ENCODE measurements at places on chromosomes 4 and X.

DNA sequence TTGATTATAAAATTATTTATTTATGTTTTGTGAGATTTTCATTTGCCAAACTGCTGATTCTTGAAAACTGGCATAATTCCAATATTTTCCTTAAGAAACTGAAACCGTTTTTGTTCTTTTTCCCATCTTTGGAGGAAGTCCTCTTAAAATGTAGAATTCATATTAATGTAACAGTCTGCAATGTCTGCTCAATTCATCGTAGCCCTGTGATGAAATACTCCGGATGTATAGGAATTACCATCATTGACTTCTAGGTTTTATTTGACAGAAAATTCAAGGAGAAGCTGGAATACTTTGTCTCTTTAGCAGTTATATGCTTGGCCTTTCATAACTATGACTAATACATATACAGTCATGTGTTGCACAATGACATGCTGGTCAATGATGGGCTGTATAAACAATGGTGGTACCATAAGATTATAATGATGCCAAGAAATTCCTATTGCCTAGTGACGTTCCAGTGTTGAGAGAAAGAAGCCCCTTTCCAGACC lies 185.0 kb upstream of the GPRIN3 start:
- DNase-seq: no peak

GRCh38 chrX:115266300-115266699 lies 23.2 kb upstream of the LUZP4 start:
- DNase-seq: no peak

- no peak for DNase-seq
These were observed 2.7 kb downstream of the HAND2 start for GRCh38 chr4:173527103-173527891.

DNA sequence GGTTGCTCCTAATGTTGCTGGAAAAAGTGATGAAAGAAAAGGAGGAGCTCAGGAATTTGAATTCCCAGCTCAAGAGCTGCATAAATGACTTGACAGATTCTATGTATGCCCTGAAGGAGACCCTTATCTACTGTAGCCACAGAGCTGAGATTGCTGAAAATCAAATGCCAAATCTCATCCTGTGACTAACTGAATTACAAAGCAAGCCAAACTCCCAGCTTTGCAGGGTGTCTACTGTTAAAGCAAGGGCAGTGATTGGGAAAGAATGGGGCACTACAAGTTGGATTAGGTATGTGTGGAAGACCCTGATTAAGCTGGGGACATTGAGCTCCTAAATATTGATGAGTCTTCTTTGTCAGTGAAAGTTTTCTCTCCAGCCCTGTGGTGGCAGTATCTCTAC lies 20.8 kb upstream of the SMIM9 start:
- no peak for DNase-seq

GRCh38 chr4:56745042-56745441 lies 63.9 kb upstream of the HOPX start:
- DNase-seq: no peak

DNA sequence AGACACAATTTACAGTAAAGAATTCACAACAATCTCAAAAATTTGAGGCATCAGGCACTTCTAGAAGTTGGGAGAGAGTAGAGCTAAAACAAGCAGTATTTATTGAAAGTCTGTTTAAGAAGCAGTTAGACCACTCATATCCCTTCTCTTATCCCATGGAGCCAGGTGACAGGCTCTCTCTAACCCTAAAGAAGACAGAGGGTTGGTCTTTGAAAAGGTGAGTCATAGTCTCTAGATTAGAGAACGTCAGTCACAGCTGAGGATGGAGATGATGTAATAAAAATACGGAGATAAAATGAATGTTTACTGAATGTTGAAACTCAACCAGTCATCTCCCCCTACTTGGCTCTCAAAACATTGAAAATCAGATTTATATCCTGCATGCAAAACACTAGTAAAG lies 223.8 kb downstream of the CHIC2 start:
- DNase-seq: no peak

DNA sequence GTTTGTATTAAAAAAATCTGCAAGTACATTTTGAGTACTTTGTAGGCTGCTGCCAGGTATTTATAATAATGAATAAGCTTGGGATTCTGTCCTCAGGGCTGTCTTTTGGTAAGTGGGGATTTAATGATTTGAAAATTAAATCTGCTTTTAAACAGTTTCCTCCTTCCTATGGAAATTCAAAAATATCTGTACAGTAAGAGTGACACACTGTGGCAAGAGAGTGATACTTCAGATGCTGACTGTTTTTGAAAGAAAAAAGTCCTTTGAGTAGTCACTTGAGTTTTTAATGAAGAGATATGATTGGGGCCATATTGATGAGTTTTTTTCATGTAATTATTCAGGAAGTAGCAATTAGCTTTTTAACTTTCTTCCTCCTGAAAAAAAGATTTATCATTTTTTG lies 49.2 kb downstream of the SMARCAD1 start:
- peak; percentile 2 for DNase-seq

DNA sequence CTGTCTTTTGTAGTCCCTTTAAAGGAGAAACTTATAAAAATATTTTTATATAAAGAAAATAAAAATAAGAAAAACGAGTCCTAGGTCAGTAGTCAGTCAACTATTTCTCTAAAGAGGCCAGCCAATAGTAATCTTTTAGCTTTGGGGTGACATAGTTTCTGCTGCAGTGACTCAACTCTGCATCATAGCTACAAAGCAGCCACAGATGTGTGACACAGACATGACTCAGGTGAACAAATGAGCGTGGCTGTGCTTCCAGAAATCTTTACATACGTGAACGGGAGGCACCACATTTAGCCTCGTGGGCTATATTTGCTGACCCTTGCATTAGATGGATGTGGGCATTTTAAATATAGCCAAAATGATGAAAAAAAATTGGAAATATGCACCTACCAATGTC lies 1862.5 kb upstream of the TENM3 start:
- DNase-seq: no peak

- peak; percentile 71 for DNase-seq
These were observed 14.5 kb downstream of the SPACA5 start for GRCh38 chrX:48021026-48021900.

DNA sequence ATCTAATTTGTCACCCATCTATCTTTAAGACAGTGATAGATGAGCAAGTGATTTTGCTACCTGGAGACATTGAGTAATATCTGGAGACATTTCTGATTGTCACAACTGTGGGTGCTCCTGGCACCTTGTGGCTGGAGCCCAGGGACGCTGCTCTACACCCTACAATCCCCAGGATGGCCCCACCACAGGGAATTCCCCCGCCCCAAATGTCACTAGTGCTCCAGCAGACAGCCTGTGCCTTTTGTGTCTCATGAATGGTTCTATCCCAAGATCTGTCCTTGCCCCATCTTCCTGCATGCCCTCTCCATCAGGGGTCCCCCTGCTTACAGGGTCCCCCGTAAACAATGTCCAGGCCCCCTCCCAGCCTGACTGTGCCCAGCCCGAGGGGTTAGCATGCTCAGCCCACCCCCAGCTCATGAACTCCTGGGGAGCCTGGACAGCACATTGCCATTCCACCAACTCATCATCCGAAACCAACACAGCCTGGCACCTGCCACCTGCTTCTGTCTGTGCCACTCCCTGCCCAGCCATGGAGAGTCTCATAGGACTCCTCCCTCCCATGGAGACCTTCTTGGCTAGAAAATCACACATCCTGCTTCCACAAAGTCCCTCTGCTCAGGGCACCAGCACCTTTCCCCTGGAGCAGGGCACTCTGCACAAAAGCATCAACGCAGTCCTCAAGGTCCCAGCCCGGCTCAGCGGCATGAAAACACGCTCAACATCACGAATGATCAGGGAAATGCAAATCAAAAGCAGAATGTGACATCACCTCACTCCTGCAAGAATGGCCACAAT lies 5.7 kb downstream of the P2RY8 start:
- DNase-seq: no peak

DNA sequence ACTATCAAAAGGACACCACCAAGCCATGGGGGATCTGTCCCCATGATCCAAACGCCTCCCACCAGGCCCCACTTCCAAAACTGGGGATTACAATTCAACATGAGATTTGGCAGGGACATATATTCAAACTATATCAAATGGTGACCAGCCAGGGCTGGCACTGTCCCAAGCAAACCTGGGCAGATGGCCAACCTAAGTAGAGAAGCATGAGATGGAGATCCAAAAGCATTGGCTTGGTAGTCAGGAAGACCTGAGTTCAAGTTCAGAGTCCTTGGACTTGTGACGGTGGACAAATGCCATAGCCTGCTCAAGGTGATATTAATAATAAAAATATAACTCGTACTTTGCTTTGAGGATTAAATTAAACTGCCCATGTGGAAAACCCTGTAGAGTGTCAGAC lies 79.2 kb upstream of the HS3ST1 start:
- DNase-seq: no peak

DNA sequence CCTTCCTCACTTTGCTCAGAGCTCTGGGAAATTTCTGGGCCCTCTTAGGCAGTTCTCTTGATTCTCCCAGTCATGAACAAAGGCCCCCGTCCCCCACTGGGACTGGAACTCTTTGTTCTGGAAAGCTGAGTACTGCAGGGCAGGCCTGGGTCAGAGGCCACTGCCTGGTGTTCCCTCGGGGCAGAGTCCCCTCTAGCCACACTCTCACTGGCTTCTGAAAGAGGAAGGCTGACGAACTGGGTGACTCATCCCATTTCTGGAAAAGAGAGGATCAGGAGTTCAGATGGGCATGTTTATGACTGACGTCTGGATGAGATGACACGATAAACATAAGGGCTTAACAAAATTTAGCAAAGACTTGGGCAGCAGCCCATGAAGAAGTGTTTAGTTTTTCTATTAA lies 47.7 kb downstream of the DDX3X start:
- DNase-seq: peak; percentile 89

GRCh38 chrX:51922561-51922960 lies 29.1 kb downstream of the MAGED1 start:
- DNase-seq: no peak

- DNase-seq: no peak
These were observed 207.6 kb upstream of the MAMLD1 start for GRCh38 chrX:150155436-150156035.

GRCh38 chr4:168734703-168735678 lies 238.1 kb downstream of the PALLD start:
- DNase-seq: no peak

GRCh38 chrX:147494365-147494764 lies 417.4 kb upstream of the FMR1 start:
- no peak for DNase-seq

GRCh38 chrX:44874420-44875184 lies 1.6 kb downstream of the KDM6A start:
- no peak for DNase-seq

DNA sequence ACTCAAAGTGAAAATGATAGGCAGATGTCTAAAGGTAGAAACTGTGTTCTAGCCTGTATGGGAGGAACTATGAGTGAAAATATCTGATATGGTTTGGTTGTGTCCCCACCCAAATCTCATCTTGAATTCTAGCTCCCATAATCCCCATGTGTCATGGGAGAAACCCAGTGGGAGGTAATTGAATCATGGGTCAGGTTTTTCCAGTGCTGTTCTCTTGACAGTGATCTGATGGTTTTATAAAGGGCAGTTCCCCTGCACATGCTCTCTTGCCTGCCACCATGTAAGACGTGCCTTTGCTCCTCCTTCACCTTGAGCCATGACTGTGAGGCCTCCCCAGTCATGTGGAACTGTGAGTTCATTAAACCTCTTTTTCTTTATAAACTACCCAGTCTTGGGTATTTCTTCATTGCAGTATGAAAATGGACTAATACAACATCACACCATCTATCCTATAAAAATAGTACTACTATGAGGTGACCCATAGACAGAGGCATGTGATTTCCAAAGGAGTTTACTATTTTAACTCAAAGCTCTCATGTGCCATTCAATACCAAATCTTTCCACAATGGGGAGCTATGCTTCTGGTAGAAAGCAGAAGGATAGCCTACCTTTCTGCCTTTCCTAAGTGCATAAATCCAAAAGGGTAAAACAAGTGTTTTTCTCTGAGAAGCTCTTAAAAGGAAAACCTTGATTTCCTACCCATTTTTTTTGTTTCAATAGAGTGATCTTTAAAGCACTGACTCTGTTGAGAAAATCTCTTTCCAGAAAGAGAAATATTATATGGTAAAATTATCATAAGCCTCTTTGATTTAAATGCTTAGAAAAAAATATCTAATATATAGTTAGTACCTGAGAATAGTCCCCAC lies 38.8 kb downstream of the SEC31A start:
- DNase-seq: peak; percentile 45

DNA sequence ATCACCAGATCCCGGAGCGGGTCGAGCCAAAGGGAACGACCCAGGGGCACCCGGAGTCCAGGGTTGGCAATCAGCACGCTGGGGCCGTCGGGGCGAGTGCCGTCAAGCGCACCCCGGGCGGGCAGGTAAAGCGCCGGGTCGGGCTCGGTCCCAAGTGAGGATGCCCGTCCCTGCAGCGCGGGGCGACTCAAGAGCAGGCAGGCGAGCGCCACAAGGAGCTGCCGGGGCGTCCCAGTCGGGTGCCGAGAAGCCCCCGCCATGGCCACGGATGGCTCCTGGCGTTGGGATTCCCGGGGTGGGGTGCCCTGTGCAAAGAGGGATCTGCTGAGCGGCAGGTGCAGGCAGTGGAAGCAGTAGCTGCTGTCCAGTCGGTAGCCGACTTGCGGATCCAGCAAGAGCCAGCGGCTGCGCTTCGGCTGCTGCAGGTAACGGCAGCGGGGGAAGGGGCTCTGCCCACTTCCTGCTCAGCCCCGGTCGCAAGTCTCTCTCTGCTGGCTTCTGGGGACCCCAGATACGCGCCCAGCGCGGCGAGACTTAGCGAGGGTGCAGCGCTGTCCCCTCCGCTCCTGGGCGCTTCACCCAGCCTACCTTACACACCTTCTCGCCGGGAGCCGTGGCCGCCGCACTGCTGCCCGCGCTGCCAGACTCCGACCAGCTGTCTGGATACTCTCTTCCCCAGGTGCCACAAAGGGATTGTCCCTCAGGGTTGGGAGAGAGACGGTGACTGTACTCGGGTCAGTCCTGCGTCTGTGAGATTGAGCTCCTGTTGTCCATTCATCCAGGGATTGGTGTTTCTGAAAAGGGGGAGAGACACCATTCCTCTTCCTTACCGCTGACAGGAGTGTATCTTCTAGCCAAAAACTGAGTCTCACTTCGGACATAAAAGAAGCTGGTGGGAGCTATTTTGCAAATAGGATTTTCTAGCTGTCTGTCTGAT lies at the start of gene FREM3:
TSS of gene FREM3 (minus strand) at position 260 of the 937 bp plus-strand sequence. CDS start at position 260, 0 bp downstream.
- DNase-seq: no peak

- no peak for DNase-seq
These were observed 37.4 kb downstream of the STARD8 start for GRCh38 chrX:68684919-68685304.

DNA sequence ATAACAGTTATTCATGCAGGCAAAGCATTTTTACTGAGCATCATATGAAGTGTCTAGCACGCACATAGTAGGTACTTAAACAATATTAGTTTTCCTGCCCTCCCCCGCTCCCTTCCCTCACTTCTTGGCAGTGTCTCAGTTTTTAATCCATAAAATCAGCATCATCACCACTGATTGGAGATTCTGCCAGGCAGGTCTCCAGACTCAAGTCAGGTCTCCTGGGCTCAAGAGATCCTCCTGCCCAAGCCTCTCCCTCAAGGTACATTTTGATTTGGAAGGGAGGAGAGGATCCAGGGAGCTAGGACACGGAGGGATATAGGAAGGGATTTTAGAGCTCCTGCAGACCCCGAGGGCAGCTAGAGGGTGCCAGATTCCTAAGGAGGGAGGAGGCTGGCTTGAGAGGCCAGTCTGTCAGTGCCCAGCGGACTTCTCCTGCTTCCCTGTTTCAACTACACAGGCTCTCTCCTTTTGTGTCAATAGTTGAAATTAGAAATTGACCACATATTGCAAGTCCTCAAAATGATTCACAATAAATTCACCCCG lies 4.4 kb upstream of the FAT1 start:
- peak; percentile 34 for DNase-seq

- no peak for DNase-seq
These were observed 29.0 kb downstream of the DDX60L start for GRCh38 chr4:168451331-168451730.

- DNase-seq: no peak
These were observed 119.0 kb upstream of the PDLIM3 start for GRCh38 chr4:185654311-185654710.

Data from HepG2 (cell line).